ENCODE measurements at places on chromosomes 5 and 9. TPM values are rescaled to one million over a fixed set of nuclear protein-coding genes. Genes with fewer than 3 reads are reported as not detected.

SLC45A2 gene
- 0.14 TPM for total RNA-seq

CDKN2AIPNL gene
- total RNA-seq: 44.4 TPM

OSMR gene
- total RNA-seq: 161 TPM

FRMD3 gene
- total RNA-seq: 0.43 TPM

OR1Q1 gene
- total RNA-seq: not detected

TIMD4 gene
- total RNA-seq: not detected

EGFL7 gene
- 16.2 TPM for total RNA-seq

TXNDC8 gene
- not detected for total RNA-seq

GABRA1 gene
- total RNA-seq: not detected

G3BP1 gene
- total RNA-seq: 269 TPM
